ENCODE measurements at places on chromosomes 6 and 20.

DNA sequence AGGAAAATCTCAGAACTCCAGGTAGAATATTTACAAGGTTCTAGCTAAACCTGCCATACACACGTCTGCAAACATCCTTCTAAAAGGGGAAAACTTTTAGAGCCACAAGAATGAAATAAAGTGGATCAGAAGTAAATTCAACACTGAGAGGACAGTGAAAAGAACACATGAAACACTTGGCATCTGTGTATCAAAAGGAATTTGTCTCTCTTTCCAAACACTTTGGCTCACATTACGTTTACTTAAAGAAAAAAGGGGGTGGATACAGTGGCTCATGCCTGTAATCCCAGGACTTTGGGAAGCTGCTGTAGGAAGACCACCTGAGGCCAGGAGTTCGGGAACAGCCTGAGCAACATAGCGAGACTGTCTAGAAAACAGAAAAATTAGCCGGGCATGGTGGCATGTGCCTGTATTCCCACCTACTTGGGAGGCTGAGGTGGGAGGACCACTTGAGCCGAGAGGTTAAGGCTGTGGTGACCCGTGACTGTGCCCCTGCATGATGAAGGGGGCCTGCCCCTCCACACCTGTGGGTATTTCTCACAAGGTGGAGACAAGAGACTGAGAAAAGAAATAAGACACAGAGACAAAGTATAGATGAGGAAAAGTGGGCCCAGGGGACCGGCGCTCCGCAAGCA lies 35.4 kb downstream of the NINL start:
- DNase-seq: no peak

DNA sequence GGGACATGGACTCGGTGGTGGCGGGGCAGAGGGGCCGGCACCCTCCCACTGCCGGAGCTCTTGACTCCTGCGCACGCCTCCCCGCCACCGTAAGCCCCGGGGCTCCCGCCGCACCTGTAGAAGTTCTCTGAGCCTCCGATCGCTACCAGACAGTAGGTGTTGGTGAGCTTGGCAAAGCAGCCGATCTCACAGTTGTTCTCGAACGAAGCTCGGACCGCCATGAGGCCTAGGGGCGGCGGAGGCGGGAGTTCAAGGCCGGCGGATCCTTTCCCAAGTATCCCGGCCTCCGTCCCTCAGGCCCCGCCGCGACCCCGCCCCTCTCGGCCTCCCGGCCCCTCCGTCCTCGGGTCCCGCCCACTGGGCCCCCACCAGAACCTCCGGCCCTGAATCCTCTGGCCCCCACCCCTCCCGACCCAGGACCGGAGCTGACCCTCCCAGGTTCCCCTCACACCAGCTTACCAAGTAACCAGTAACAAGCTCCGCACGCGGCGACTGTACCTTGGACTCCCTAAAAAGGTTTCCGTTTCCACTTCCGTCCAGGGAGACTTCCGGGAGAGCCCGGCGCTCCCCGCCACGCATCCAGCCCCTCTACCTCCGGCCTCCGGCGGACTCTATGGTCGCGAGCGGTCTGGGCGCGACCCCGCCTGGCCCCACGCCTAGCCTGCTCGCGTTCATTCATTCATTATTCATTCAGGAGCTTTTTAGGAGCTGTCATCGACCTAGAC lies at the start of gene EIF6:
Gene EIF6, minus strand, starts transcription at position 506 of the 725 bp plus-strand sequence. Its CDS starts 285 bp downstream, at position 221.
- peak; percentile 54 for DNase-seq

GRCh38 chr6:159577564-159577963 lies 115.5 kb downstream of the SOD2 start:
- DNase-seq: no peak

DNA sequence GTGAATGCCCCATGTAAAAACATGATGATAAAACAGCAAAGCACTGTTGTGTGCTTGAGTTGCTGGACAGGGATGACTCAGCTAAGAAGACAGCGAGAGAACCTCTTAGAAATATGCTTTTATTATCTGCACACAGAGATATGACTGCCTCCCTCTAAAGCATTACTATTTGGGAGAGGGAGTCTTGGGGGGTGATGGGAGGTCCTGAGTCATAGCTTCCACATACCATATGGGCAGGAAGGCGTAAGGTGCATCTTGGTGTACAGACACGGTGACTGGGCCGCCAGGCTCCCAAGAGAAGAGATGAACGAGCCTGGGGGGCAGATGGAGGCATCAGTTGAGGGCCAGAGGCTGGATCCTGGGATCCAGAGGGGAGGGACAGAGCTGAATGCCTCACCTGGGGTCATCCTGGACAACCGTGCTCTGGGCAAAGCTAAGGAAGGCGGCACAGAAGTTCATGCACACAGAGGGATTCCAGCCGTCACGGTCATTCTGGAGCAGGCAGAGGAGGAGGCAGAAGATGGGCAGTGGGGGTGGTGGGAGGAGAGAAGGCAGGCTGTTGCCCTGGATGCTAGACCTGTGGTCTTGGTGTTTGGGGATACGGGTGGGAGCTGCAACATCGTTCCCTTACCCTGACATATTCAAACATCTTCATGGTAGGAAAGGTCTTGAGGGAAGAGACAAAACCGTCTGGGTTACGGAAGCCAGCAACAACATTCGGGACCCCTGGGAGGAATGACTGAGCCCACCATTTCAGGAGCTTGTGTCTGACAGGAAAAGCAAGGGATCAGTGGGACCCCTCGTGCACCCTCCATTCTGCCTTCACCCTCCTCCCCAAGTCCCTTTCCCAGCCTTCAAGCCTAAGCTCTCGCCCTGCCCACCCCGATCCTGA lies 2.0 kb downstream of the DXO start:
- no peak for DNase-seq

DNA sequence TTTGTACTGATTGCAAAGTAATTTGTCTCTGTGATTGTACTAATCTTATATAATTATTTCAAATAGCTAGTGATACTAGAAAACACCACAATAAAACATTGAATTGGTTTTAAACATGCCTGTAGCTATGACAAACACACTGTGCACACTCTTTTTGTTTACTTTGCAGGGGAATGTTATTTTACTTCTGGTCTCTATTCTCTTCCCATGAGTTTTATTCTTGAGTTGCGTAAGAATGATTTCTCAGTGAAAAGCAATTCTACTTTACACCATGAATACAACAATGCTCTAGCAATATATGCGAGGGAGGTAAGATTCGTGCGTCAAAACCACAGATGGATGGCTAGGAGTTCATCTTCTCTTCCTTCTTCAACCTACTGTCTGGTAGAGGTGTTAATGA lies 68.4 kb upstream of the PHACTR1 start:
- no peak for DNase-seq

DNA sequence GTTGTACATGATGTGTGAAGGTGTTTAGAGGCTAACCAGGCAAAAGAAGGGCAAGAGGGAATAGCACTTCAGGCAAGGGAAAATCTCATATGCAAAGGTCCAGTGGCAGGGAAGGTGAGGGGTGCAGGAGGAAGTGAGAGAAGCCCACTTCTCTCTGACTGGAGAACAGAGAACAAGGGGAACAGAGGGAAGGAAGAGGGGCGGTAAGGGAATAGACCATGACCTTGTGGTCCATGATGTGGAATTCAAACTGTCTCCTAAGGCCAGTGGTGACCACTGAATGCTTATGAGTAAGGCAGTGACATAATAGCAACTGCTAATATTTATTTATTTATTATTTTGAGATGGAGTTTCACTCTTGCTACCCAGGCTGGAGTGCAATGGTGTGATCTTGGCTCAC lies 20.6 kb upstream of the SLC9A8 start:
- DNase-seq: no peak

DNA sequence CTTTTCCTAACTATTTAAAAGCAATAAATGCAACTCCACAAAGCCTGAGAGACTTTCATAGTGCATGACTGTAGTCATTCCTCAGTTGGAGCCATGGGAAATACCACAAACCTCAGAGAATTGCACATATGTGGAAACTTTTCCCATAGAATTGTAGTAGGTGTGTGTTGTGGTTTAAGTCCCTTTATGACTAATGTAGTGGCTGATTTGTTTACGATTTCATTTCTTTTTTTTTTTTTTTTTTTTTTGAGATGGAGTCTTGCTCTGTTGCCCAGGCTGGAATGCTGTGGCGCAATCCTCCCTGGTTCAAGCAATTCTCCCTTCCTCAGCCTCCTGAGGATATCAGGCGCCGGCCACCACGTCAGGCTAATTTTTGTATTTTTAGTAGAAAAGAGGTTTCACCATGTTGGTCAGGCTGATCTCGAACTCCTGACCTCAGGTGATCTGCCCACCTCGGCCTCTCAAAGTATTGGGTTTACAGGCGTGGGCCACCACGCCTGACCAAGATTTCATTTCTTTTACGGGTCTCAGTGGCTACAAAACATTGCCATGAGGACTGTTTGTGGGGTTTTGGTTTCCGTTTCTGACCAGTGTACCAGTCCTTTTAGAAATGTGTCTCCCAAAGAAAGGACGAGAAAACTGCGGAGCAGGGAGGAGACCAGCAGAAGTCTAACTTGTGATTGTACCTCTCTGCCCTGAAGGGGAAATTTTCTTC lies 212.1 kb upstream of the MARCKS start:
- no peak for DNase-seq

DNA sequence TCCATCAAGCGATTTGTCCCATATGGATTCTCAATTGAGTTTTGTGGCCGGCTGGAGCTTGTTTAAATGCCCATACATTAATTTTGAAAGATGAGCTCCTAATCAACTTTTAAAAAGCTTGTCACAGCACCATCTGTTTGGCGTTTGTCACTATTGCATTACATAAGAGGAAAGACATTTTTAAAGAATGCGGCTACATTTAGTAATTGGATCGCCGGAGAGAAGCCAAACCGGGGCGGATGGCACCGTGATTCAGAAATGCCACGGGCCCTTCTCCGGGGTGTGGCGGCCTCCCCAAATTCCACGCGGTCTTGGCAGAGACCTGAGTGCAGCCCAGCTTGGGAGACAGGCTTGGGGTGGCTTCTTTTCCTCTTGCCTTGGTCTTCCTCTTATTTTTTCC lies 67.7 kb upstream of the ZNFX1 start:
- DNase-seq: no peak

- DNase-seq: no peak
Observed at GRCh38 chr20:53679597-53680309, 86.1 kb upstream of the ZNF217 start.

All from effector CD4-positive, alpha-beta T cell (primary cell).